ENCODE measurements at places on chromosomes 11 and 22.

- DNase-seq = no peak
Measured at GRCh38 chr11:69356703-69357457, 62.9 kb downstream of the MYEOV start.

DNA sequence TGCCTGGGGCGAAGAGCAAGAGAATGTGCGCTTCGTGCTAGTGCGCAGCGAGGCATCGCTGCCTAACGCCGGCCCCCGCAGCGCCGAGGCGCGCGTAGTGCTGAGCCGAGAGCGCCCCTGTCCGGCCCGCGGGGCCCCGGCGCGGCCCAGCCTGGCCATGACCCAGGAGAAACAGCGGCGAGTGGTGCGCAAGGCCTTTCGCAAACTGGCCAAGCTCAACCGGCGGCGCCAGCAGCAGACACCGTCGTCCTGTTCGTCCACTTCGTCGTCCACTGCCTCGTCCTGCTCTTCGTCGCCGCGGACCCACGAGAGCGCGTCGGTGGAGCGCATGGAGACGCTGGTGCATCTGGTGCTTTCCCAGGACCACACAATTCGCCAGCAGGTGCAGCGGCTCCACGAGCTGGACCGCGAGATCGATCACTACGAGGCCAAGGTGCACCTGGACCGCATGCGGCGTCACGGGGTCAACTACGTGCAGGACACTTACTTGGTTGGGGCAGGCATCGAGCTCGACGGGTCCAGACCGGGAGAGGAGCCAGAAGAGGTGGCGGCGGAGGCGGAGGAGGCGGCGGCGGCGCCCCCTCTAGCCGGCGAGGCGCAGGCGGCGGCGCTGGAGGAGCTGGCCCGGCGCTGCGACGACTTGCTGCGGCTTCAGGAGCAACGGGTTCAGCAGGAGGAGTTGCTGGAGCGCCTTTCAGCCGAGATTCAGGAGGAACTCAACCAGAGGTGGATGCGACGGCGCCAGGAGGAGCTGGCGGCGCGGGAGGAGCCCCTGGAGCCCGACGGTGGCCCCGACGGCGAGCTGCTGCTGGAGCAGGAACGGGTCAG is 1.0 kb downstream of the RASSF10 start:
- DNase-seq = no peak

GRCh38 chr22:39917776-39918495 is 17.1 kb downstream of the GRAP2 start:
- DNase-seq = no peak

DNA sequence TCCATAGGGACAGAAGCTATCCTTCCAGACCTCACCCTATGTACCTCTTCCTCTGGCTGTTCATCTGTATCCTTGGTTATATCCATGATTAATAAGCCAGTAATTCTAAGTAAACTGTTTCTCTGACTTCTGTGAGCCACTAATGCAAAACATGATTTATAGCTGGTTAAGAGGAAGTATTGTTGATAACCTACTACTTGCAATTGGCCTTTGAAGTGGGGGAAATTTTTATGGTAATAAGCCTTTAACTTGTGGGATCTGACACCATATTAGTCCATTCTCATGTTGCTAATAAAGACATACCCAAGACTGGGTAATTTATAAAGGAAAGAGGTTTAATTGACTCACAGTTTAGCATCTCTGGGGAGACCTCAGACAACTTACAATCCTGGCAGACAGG is 21.9 kb downstream of the CASP12 start:
- DNase-seq = no peak

GRCh38 chr11:108160970-108161566 is 39.7 kb downstream of the ACAT1 start:
- DNase-seq = no peak

DNA sequence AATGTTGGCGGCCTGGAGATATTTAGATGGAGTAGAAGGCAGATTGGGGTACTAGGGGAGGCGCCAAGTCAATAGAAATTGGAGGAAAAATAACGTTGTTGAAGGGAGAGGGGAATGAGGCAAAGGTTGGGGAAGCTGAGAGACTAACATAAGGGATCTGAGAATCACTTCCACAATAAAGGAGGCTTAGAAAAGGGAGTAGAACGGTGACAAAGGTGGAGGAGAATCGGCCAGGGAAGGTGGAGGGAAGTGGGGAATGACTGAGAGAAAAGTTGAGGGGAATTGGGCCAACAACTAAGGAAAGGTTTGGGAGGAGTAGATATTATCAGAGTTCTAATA is 510 bp downstream of the PPME1 start:
- no peak for DNase-seq

DNA sequence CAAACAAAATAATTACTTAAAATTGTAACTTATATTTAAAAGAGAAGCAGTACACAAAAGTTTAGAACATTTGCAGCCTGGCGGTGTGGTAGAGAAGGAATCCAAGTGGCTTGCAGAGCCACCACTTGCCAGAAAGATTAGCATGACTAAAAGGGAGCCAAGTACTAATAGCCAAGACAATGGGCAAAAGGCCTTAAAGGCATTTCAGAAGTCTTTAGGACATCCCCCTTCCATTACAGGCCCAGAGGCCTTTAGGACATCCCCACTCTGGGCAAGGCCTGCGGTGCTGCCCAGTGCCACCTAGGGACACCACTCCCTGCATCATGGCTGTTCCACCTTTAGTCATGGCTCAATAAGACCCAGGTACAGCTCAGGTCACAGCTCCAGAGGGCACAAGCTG is 32.4 kb downstream of the TMEM225 start:
- no peak for DNase-seq

GRCh38 chr11:10941414-10941813 is 83.6 kb upstream of the ZBED5 start:
- DNase-seq = no peak

DNA sequence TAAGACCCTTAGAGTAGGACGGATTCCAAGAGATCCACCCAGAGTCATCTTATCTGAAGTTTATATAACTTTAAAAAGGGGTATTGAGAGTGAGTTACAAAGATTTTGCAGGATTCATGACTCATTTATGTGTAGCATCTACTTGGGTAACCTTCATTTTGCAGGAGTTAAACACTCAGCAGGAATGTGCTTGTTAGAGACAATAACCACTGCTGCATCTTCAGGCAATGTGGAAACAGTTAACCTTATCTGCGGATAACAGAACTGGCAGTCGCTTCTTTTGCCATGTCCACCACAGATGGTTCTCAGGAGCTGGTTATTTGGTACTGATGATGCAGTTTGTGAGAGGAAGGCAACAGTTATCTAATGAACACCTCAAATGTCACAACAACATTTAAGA is 417.9 kb upstream of the DDI1 start:
- DNase-seq = no peak

GRCh38 chr11:17525570-17525969 is 18.6 kb downstream of the USH1C start:
- DNase-seq = no peak

- DNase-seq = no peak
Measured at GRCh38 chr11:67354075-67355022, 1.0 kb upstream of the POLD4 start.

DNA sequence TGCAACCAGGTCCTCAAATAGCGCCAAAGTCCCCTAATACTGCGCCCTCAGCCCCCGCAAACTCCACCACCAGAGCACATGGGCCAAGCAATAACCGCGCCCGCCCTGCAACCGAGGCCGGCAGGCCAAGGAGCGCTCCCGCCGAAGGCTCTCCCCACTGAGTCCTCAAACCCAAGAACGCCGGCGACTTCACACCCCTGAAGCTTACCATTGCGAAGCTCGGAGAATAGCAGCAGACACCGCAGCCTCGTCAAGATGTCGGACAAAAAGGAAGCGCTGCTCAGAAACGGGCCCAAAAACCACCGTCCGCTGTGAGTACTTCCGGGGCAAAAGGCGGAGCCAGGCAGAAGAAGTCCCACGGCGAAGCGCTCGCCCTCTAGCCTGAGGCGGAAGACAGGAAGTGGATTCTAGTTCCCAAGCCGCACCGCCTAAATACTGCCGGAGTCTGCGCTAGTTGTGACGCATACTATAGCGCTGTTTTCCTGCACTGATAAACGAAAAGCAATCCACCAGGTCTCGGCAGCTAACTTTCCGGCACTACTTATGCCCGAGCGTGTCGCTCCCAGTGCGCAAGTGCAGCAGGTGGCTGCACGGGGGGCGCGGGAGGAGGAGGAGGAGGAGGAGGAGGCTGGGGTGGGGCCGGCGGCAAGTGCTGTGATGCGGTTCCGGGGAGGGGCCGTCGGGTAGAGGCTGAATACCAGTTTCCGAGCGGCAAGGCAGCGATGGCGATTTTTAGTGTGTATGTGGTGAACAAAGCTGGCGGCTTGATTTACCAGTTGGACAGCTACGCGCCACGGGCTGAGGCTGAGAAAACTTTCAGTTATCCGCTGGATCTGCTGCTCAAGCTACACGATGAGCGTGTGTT is at the start of the genes RPS25 and TRAPPC4:
TSS of gene RPS25 (minus strand) at position 270 of the 865 bp plus-strand sequence. CDS start at position 211, 59 bp downstream.
TSS of gene TRAPPC4 (plus strand) at position 693 of the 865 bp plus-strand sequence. CDS start at position 723, 30 bp downstream.
- peak; percentile 97 for DNase-seq

- DNase-seq = no peak
Measured at GRCh38 chr11:3854660-3854976, 846 bp upstream of the STIM1 start.

DNA sequence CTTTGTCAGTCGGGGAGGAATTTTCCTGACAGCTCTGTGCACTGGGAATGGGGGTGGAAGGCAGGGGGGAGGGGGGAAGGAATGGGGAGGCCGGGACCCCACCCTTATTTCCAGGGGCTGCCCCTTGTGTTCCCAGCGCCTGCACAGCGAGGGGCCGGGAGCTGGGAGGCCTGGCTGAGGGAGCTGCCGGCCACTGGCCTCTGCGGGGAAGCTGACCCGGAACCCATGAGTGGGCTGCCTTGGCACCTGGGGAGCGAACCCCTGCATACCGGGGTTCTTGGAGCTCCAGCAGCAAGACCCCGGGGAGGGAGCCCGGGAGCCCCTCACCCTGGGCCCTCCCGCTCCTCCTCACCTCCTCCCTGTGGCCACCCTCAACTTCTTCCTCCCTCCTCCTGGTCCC is 3.5 kb downstream of the H19 start:
- DNase-seq = no peak

- DNase-seq = no peak
Measured at GRCh38 chr11:2662430-2663299, 37.1 kb downstream of the KCNQ1OT1 start.

DNA sequence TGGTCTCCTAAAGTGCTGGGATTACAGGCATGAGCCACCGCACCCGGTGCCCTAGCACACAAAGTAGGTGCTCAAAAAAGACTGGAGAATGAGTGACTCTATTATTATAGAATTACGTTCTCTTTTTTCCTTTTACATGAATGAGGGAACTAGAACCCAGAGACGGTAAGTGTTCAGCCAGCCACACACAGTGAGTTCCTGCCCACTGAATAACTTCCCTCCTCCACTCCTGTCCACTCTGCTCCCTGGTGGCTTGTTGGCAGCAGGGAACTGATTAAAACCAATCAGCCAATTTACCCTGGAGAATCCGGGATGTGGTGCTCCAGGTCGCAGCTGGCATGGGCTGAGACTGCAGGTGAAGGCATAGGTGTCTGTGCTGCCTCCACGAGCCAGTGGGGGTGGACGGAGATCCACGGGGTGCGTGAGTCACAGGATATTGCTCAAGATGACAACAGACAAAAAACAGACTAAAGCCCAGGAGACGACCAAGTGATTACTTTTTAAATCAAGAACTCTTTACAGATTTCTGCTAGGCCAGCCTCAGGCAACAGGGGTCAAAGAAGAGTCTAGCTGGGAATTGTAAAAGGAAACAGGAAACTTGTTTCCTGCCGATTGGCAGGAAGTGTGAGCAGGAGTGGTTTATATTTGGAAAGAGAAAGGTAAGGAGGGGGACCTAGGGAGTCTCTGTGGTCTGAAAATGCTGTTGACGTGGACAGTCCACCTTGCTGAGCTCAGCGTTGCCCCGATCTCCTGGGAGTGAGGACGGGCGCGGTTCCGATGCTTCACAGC is 95.2 kb upstream of the TP53I11 start:
- peak; percentile 14 for DNase-seq

- DNase-seq = no peak
Measured at GRCh38 chr11:14435717-14436512, 63.7 kb downstream of the COPB1 start.

DNA sequence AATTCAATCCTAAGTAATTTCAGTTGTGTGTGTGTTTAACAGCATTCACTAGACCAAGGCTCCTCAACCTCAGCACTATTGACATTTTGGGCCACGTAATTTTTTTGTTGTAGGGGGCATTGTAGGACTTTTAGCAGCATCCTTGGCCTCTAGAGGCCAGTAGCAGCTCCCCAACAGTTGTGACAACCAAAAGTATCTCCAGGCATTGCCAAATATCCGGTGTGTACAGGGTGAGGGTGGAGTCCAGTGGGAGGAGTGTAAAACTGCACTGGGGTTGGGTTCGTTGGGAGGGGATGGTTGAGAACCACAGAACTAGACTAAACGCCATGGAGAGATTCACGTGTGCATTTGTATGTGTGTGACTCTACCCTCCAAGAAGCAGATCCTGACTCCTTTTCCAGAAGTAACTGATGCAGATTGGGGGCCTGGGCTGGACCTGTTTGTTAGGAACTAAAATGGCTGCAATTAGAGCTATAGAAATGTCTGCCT is 5.9 kb upstream of the PHF21A start:
- peak; percentile 53 for DNase-seq

DNA sequence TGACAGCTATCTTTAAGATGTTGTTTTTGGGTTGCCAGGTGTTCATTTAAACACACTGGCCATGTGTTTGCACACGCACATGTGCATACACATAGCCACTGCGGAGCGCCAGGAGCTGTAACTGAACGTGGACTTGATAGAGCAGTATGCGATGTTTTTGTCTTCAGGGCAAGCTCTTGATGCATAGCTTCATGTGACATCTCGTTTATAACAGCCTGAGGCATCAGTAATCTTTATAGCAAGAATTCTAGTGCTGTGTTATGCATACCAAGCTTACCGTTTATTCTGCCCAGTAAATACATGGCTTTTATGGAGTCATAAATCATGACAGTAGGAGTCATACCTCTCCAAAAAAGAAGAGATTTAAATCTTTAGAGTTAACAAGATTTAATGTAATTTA is 87.0 kb downstream of the ATXN10 start:
- no peak for DNase-seq

- peak; percentile 83 for DNase-seq
Measured at GRCh38 chr22:44735518-44736428, 16.6 kb upstream of the ARHGAP8 start.

GRCh38 chr22:49998718-49999062 is 13.9 kb downstream of the IL17REL start:
- no peak for DNase-seq

DNA sequence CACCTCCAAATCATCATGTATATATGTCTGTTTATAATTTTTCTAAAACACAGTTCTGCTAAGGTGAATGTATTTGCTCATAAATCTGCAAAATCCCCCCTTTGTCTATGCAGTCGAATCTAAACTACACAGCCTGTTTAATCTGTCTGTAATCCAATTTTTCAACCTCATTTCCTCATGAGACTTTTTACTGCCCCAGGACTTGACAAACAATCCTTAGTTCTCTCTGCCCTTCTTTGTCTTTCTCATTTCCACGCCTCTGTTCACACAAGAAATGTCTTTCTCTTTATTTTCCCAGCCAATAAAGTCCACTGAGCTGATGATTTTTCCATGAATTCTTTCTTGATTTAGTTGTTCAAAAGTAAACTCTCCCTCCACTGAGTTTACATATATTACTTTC is 1154.3 kb downstream of the FAM181B start:
- no peak for DNase-seq
